ENCODE measurements at places on chromosomes 7 and 10. TPM values are rescaled to one million over a fixed set of nuclear protein-coding genes. Genes with fewer than 3 reads are reported as not detected.

The GRM3 gene
- total RNA-seq, result not detected

The CDC14C gene
- total RNA-seq, result not detected

The BLNK gene
- total RNA-seq, result not detected

The SH3PXD2A gene
- 8.5 TPM for total RNA-seq

The OR9A2 gene
- total RNA-seq, result not detected

The CTAGE6 gene
- 1.5 TPM for total RNA-seq
